Fibroblast of mammary gland (primary cell): ENCODE measurements at places on chromosomes 2 and 18.

- DNase-seq, result peak; percentile 42
Observed at GRCh38 chr2:213227458-213227857, 56.8 kb upstream of the SPAG16 start.

DNA sequence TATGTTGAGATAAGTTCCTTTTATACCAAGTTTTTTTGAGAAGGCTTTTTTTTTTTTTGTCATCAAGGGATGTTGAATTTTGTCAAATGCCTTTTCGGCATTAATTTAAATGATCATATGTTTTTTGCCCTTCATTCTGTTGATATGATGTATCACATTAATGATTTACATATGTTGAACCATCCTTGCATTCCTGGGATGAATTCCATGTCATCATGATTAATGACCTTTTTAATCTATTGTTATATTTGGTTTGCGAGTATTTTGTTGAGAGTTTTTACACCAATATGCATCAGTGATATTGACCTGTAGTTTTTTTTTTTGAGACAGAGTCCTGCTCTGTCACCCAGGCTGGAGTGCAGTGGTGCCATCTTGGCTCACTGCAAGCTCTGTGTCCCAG lies 585.7 kb upstream of the FANCL start:
- DNase-seq, result no peak

DNA sequence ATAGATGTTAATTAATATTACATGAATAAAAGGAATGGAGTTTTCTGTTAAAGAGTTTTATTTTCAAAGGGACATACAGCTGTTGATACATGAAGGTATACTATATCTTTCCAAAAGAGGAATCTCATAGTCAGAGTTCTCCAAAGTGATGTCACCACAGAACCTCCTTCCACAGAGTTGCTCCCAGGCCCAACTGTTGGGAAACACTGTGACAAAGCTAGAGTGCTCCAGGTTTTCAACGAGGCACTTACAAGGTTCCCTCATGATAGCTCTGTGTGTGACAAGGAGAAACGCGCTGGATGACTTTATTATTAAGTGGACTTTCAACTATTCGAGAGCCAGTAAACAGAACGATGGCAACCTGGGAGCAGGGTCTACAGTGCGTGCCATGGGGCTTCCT lies 33.5 kb downstream of the PTPN18 start:
- DNase-seq, result no peak

- no peak for DNase-seq
Observed at GRCh38 chr2:15649561-15650255, 58.0 kb downstream of the DDX1 start.

DNA sequence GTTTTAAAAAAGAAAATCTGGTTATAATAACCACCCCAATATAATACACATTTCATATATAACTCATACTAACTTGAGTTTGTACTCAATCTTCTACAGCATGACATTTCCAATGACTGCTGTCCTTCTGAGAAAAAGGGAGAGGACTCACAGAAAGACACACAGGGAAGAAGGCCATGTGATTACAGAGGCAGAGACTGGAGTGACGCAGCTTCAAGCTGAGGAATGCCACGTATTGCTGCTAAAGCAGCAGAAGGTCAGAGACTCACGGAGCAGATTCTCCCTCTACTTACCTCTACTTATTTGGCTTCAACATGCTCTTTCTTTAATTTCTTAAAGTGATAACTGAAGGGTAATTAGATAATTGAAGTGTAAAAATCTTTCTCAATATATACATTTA lies 753.5 kb upstream of the PKDCC start:
- DNase-seq, result no peak
